Heart left ventricle (tissue), 16 donors: ENCODE measurements at places on chromosomes 2 and 18.

- no peak for DNase-seq
These were observed 140.5 kb downstream of the TPO start for GRCh38 chr2:1553671-1554295.

GRCh38 chr2:137929519-137929916 lies 34.8 kb upstream of the HNMT start:
- DNase-seq = no peak

DNA sequence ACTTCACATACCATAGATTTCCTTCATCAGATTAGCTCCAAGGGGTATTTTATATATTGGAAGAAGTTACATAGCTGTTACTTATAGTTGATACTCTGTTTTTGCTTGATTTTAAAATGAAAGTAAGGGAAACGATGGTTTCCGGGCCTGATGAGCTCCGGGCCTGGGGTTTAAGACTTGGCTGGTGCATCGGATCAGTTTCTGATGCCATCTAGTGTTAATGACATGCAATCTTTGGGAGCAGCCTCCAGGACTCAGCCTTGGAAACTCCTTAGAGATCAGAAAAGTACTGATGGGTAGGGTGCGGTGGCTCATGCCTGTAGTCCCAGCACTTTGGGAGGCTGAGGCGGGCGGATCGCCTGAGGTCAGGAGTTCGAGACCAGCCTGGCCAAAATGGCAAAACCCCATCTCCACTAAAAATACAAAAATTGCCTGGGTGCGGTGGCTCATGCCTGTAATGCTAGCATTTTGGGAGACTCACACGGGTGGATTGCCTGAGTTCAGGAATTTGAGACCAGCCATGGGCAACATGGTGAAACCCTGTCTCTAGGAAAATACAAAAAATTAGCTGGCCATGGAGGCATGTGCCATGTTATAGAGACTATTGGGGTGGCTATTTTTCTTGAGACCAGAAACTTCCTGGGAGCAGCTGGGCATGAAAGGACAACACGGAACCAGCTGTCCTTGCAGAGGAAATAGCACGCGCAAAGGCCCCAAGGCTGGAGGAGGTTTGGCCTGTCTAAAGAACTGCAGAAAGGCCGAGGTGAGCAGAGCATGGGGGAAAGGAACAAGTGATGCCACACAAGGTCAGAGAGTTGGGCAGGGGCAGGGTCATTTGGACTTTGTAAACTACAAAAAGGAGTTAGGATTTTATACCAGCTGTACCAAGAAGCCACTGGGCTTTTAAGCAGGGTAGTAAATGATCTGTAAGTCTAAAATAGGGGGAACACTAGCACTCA lies 46.9 kb upstream of the CNOT11 start:
- peak; percentile 53 for DNase-seq

DNA sequence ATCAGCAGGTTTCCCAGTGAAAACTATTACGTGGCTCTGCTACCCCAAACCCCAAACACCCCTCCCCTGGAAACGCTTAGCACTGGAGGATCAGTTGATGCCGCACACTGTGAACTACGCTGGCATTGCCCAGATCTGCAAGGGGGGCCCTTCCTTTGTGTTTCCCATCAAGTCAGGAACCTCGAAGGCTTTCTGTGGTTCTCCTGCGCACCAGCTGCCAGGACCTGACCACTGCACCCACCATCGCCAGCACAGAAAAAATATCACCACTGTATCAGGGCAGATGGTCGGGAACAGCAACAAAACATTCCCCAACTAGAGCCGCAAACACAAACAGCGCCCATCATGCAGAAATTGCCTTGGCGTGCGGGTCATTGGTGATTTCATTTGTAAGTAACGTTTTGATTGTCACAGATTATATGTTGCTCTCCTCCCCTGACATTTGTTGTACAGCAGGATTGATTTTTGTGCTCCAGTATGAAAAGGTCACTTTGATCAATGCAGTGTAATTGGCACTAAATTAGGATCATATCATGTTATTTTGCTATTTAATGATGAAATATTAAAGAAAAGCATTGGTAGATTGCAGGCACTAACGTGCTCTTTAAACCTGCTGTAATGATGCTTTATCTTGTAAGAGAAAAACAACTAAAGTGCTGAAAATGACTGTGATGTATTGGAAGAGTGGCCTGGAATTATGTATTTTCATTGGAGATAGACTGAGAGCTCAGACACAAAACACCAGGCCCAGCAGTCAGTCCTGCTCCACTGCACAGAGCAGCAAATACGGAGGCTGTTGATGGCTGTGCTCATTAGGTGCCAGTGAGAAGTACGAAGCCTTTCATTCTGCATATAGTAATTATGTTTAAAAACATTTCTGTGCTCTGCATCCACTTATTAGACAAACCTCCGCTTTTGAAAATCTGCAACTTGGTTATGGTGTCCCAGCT lies 833.2 kb upstream of the SALL3 start:
- no peak for DNase-seq

GRCh38 chr2:67510745-67511144 lies 113.6 kb downstream of the ETAA1 start:
- no peak for DNase-seq

DNA sequence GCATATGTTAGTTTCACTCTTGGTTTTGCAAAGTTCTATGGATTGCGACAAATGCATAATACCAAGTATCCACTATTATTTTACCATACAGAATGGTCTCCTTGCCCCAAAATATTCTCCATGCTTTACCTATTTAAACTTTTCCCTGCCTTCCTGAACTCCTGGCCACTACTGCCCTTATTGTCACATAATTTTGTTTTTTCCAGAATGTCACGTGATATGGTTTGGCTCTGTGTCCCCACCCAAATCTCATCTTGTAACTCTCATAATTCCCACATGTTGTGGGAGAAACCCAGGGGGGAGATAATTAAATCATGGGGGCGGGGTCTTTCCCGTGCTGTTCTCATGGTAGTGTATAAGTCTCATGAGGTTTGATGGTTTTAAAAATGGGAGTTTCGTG lies 760.0 kb downstream of the METTL4 start:
- DNase-seq = no peak

- no peak for DNase-seq
These were observed 45.5 kb upstream of the LOXHD1 start for GRCh38 chr18:46702471-46702870.
